ENCODE measurements at places on chromosomes 13 and 19.

DNA sequence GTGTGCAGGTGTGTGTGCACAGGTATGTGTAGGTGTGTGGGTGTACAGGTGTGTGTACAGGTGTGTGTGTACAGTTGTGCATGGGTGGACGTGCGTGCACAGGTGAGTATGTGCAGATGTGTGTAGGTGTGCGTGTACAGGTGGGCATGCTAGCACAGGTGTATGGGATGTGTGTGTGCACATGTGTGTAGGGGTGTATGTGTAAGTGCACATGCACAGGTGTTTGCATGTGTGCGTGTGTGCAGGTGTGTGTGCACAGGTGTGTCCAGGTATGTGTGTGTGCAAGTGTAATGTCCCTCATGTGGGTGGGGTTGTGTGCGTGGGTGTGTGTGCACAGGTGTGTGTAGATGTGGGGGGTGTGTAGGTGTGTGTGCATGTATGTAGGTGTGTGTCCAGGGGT lies 27.5 kb upstream of the TFDP1 start:
- no peak for DNase-seq

GRCh38 chr13:36395280-36395679 lies 37.0 kb upstream of the CCNA1 start:
- no peak for DNase-seq

- no peak for DNase-seq
These were observed 93.8 kb upstream of the CACNA1A start for GRCh38 chr19:13600091-13600490.

- DNase-seq: no peak
These were observed 309.6 kb downstream of the RFC3 start for GRCh38 chr13:34127523-34127922.

- no peak for DNase-seq
These were observed 88.3 kb upstream of the TEX29 start for GRCh38 chr13:111232191-111232590.

- no peak for DNase-seq
These were observed 290.5 kb downstream of the RFC3 start for GRCh38 chr13:34108410-34108809.

DNA sequence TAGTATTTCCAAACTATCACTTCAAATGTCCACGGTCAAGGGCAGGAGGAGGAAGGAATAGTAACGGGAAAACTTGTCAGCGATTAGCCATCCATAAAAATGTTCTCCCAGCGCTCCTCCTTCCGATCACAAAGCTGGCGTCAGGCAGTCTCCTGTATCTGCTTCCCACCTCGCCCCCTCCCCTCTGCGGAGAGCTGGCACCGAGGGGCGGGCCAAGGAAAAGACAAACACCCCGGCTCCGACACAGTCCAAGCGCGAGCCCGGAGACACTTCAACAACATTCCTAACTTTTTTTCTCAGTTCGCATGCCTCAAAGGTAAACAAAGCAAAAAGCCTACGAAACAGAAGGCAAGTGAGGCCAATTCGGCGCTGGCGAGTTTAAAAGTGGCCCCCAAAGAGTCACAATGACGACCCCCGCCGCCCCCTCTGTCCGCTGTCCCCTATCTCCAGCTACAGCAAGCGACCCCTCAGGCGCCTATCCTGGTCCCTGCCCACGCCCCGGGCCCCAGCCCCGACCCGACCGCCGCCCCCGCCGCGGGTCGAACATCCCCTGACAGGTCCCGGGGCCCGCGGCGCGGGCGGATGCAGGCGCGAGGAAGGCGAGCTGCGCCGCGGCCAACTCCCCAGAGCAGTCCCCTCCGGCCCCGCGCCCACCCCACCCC lies 736 bp downstream of the SMAD9 start:
- DNase-seq: no peak

- DNase-seq: no peak
These were observed 2.4 kb downstream of the CD33 start for GRCh38 chr19:51227326-51227725.

- DNase-seq: no peak
These were observed 3.2 kb downstream of the CPB2 start for GRCh38 chr13:46101484-46102254.

DNA sequence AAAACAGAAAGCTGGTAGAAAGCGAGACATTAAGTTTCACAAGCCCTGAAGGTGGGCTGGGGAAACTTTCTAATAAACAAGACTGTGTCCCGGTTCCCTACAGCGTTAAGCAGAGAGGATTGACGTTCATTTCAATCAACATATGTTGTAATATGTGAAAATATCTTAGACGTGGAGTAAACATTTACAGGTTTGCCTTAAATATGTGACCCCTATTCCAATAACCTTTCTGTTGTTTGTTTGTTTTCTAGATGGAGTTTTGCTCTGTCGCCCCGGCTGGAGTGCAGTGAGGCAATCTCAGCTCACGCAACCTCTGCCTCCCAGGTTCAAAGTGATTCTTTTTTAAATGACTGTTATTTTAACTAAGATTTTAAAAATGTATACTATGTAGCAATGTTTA lies 526.2 kb downstream of the SUCLA2 start:
- DNase-seq: no peak

DNA sequence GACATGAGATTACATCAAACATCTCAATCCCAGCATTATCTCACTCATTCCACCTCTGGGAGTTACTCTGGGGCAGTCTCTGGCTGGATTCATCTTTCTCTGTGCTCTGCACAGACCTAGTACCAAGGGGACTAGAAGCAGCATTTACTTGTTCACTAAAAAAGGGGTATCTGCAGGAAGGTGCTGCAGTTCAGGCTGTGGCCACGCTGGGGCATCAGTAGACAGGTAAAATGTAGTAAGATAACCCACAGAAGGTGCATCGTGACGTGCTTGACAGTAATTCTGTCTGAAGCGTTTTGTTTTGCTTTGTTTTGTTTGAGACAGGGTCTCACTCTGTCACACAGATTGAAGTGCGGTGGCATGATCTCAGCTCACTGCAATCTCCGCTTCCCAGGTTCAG lies 29.3 kb downstream of the ZNF564 start:
- no peak for DNase-seq

DNA sequence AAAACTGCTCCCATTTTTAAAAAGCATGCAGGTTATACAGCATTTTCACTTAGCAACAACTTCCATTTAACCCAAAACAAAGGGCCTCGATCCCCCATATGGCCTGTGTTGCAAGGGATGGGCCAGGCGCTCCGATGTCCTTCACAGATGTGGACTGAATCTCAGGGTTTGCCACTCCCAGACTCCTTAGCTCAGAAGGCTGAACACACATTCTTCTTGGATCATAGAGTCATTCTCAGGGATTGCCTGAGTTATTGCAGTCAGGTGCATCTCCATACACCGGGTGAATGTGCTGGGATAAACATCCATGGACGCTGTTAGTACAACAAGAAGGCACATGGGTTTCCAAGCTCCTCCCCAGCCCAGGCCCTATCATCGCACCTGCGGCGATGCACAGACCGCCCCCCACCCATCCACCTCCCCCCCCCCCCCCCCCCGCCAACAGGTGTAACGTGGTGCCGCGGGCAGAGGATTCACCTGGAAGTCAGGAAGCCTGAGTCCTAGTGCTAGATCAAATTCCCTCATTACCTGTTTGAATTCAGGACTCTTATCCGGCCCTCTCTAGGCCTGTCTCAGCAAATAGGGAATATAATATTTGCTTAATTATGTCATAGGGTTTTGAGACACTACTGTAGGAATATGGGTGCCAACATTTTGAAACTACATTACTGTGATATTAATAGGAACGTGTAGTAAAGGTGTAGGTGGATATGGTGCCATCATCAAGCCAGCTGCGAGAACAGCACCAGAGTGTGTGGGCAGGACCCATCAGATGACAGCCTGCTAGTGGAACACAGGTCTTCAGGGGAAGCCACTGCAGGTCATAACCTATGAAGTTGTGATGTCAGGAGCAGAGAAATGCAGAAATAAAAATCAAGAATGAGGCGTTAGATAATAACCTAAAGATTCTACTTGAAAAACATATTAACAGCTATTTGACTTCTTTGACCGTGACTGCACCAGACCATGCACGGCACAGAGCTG lies 110.9 kb downstream of the SACS start:
- DNase-seq: no peak

DNA sequence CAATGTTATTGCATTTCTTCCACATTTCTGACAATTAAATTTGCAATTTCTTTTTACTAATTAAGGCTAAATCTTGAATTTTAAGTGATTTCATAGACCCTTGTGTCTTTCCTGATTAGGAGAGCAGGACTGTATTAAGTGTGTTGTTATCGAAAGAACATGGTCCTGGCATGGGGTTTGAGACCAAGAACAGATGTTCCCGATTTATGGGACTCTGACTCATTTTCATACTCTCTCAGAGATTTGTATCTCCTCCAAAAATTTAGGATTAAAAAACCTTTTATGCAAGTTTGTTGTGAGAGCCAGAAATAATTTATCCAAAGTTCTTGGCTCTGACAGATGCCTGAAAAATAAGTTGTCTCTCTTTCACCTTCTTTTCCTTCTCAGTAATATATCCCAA lies 589.3 kb upstream of the ARGLU1 start:
- DNase-seq: no peak

GRCh38 chr13:59133903-59134302 lies 1029.8 kb downstream of the DIAPH3 start:
- DNase-seq: no peak

DNA sequence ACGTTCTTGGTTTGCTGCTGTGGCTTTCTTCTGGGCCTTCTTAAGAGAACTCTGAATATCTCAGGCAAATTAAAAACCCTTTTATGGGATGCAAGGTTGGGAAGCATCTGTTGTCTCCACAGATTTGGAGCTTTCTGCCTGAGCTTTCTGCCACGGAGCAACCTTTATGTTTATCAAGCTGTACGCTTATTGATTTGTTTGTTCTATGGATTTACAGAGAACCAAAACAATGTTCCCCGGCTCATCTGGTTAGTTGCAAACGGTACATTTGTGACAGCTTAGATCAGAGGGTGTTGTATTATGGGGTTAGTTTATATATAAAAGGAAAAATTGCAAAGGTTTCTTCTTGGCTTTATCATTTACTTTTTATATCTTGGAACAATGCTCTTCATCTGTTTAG lies 479.6 kb downstream of the DIAPH3 start:
- no peak for DNase-seq

DNA sequence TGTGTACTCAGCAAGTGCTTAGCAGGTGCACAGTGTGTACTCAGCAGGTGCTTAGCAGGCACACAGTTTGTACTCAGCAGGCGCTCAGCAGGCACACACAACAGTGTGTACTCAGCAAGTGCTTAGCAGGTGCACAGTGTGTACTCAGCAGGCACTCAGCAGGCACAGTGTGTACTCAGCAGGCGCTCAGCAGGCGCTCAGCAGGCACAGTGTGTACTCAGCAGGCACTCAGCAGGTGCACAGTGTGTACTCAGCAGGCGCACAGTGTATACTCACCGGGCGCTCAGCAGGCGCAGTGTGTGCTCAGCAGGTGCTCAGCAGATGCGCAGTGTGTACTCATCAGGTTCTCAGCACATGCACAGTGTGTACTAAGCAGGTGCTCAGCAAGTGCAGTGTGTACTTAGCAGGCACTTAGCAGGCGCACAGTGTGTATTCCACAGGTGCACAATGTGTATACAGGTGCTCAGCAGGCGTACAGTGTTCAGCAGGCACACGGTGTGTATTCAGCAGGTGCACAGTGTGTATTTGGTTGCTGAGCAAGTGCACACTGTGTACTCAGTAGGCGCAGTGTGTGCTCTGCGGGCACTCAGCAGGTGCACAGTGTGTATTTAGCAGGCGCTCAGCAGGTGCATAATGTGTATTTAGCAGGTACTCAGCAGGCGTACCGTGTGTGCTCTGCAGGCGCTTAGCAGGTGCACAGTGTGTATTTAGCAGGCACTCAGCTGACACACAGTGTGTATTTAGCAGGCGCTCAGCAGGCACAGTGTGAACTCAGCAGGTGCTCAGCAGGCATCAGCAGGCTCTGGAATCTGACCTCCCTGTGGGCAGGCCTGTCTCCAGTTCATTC lies 15.1 kb downstream of the CRTC1 start:
- no peak for DNase-seq

DNA sequence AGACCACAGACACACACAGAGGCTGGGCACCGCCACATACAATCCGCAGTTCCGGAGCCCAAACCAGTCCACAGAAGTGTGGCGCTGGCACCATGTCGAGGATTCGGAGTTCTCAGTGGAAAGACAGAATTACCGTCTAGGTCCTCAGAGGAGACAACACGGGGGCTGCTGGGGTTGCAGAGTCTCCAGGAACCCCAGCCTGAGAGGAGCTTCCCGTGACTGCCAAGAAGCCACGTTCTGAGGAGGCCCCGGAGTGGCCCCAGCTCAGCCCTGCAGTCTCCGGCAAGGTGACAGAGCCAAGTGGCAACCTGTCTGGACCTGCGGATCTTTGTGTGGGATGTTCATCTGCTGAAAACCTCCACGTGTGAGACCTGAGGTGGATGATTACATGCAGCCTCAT lies 7.3 kb upstream of the ADPRHL1 start:
- DNase-seq: no peak

- DNase-seq: no peak
These were observed 121.4 kb downstream of the NUFIP1 start for GRCh38 chr13:44867825-44868224.

DNA sequence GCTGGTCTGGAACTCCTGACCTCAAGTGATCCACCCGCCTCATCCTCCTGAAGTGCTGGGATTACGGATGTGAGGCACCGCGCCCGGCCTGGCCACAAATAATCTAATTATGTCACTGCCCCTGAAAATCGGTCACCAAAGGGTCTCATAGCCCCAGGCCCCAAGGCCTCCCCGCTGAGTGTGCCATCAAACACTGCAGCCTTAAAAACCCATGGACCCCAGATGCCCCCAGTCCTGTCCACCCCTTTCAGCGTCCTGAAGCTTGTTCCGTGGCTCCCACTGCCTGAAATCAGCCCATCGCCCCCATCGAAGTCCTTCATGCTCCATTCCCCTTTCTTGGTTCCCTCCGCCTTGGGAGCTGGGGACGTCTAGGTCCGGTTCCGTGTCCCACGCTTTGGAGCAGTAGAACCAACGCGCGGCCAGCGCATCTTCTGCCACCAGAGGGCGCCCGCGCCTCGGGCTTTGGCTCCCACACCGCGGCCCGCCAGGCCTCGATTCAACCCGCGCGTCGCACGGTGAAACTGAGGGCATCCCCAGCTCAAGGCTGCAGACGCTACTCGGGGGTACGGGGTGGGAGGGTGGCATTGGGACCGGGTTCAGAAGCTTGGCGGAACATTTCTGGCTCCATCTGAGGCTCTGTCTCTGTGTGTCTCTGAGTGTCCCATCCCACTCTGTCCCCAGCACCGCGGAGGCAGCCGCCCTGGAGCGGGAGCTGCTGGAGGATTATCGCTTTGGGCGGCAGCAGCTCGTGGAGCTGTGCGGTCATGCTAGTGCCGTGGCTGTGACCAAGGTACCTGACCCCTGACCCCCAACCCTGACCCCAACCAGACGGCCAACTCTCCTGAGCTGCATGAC lies 3.5 kb downstream of the YJEFN3 start:
- DNase-seq: no peak

- DNase-seq: no peak
These were observed 19.0 kb downstream of the N4BP2L1 start for GRCh38 chr13:32409001-32409313.

- no peak for DNase-seq
These were observed 118.8 kb downstream of the VWA8 start for GRCh38 chr13:41842036-41842620.

- DNase-seq: no peak
These were observed 3.3 kb upstream of the ALOX5AP start for GRCh38 chr13:30732046-30732390.

GRCh38 chr19:47186446-47187334 lies 44.3 kb downstream of the BBC3 start:
- no peak for DNase-seq

Measured in cortex of kidney (tissue), 1 donor.